ENCODE measurements at places on chromosomes 6 and 20.

GRCh38 chr6:89145091-89145955, 532 bp upstream of the PM20D2 start:
- peak; percentile 39 for DNase-seq

DNA sequence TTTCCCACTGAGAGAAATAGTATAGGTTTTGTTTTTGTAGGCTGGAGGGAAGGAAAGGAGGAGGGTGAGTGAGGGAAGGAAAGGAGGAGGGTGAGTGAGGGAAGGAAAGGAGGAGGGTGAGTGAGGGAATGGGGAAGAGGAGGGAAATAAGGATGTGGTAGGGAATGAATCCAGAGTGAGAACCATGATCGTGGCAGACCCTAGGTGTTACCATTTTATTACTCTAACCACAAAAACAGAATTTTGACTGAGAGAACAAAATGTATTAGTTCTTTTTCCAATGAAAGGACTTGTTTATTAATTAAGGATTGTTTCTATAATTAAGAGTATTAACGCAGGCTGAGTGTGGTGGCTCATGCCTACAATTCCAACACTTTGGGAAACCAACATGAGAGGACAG, 16.4 kb downstream of the SSR1 start:
- DNase-seq, result no peak

GRCh38 chr20:40329321-40329720, 359.7 kb downstream of the MAFB start:
- DNase-seq, result no peak

DNA sequence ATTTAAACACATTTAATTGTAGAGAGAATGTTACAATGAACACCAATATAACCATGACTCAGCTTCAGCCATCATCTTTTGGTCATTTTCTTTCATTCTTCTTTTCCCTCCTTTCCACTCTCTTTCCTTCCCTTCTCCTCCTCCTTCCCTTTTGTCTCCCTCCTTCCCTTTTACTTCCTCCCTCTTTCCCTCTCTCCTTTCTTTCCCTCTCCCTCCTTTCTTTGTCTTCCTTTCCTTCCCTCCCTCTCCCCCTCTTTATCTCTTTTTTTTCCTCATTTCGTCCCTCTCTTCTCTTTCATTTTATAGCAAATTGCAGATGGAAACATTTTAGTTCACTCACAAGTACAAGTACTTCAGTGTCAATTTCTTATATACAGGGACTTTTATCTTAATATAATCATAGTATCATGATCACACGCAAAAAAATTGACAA, 1.8 kb downstream of the ZKSCAN3 start:
- no peak for DNase-seq

DNA sequence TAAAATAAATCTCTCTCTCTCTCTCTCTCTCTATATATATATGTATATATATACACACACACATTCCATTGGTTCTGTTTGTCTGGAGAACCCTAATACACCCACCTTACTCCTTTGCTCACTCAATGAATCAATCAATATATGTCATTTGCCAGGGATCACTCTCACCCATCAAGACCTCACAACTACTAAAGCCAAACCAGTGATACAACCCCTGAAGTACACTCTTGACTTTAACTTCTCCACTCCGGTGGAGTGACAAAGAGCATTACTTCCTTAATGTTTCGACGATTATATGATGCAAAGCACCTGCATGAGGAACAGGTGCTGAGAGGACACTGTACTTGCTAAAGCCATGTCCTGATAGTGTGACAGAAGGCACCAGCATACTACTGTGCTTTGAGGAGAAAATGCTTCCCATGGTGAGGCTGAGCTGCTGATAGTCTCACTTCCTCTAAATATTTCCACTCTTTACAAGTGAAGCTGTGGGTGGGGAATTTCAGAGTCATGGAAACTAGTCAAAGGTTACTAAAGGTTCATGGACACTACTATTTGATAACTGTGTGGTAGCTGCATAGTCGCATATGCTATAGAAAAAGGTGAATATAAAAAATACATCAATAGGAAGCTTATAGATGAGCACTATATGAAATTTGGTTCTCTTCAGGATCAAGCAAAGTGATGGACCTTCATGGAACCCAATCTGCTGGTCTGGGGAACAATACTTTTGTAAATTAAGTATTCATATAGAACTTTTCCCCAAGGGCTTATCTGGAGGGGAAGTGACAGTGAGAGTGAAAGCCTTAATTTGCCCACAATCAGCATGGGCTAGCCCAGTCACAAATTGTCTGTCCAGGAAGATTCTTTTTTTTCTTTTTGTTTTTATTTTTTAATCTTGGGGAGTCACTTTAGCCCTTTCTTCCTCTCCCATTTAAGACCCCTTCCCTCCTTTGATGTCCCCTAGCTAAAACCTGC, 141.9 kb upstream of the NEDD9 start:
- no peak for DNase-seq

- DNase-seq, result no peak
Observed at GRCh38 chr6:122947355-122947754, 48.7 kb upstream of the CLVS2 start.

- DNase-seq, result no peak
Observed at GRCh38 chr20:40331807-40332560, 357.1 kb downstream of the MAFB start.

- no peak for DNase-seq
Observed at GRCh38 chr20:25296094-25297093, 48.5 kb downstream of the PYGB start.

- no peak for DNase-seq
Observed at GRCh38 chr20:33724439-33725094, 4.5 kb upstream of the PXMP4 start.

- no peak for DNase-seq
Observed at GRCh38 chr6:114421199-114421598, 78.4 kb upstream of the HS3ST5 start.

GRCh38 chr6:5211492-5211891, 49.3 kb downstream of the LYRM4 start:
- DNase-seq, result no peak

DNA sequence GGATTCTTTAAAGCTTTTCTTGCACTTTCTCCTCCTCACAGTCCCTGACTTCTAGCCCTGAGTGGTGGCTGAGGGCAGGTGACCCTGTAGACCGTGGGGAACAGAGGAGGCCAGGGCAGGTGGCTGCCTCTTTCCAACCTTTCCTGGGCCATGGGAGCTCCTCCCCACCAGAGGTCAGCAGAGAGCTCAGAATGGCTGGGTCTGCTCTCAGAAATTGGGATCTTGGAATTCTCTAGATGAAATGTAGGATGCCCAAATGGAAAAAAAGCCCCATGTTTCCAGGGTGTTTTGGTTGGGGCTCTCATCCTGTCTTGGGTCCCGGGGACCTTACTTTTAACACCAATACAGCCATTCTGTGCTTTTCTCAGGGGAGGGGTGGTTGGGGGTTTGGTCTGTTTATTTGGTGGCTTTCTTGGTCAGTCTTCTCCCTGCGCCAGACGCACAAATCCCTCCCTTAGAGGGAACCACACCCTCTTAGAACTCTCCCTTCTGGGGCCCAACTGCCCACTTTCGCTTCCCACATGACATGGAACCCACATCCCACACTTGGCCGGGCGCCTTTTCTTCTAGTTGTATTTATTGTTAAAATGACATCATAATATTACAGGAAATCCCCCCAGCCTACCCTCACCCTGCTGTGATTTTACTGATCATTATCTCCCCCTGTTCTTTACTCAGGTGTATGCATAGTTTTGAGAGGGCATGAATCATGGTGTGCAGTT, 17.9 kb downstream of the GNAS start:
- DNase-seq, result peak; percentile 41

DNA sequence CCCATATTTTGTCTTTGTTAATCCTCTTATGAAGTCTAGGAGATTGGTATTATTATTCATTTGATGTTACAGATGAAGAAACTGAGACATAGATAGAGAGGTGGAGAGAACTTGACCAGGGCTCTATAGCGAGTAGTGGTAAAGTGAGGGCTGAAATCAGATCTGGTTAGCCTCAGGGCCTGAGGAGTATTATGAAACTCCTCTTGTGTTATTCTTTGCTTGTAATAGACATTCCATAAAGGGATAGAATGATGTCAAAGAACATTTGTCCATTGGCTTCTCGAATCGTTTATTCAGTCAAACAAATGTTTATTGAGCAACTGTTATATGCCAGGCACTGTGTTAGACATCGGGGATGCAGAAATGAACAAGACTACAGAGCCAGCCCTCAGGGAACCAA, at the start of gene IL22RA2:
TSS of gene IL22RA2 (minus strand) at position 144 of the 400 bp plus-strand sequence. CDS start 11,895 bp downstream, outside the sequence.
- no peak for DNase-seq

DNA sequence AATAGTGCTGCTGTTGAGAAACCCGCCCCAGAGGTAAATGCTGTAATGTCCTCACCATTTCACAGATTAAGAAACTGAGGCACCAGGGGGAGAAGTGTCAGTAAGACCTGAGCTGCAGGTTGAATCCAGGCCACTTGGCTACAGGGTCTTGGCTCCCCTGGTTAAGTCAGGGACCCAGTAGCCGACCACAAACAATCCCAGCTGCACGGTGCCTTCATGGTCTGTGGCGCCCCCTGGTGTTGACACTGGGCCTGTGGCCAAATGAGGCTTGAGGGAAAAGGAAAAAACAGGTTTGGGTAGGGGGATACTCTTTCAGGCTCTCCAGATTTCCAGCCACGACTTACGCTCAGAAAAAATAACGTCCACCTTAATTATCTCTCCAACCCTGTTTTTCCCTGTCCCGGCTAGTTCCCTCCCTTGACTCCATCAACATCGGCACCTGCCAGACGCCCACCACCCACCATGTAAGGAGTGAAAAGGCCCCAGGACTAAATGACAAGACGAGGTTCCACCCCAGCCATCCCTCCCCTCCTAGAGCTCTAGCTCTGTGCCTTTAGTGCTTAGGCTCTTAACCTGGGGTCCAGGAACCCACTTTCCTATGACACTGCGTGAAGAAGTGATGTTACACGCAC, 47.7 kb upstream of the POLR1H start:
- DNase-seq, result no peak

DNA sequence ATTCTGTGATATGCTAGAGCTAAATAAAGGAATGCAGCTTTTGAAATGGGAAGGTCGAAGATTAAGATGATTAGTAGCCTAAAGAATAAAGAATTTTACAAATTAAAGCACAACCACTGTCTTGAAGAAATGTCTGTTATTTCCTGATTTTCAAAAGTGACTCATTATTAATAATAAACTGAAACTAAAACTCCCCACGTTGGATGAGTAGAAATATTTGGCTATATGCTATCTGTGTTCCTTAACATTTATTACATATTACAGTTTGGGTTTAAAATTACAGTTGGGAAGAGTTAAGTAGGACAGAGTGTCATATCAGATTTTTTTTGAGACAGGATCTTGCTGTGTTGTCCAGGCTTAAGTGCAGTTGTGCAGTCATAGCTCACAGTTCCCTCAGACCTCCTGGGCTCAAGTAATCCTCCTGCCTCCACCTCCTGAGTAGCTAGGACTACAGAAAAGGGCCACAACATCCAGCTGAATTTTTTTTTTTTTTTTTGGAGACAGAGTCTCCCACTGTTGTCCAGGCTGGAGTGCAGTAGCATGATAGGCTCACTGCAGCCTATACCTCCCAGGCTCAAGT, 47.1 kb downstream of the AKIRIN2 start:
- no peak for DNase-seq

DNA sequence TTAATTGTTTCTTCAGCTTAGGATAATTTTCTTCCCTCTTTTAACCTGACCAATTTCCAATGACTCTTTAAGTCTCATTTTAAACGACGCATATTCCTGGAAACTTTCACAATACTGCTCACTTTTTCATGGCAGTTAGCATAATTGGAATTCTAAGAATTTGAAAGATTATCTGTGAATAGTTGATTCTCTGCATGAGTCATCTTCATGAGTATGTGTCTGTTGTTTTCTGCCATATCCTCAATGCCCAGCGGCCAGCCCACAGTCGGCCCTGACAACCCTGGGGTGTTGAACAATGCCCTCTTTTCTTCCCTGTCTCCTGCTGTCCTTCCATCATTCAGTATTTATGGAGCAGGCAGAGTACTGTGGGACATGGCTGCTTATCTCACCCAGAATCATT, 554.2 kb downstream of the CDH26 start:
- no peak for DNase-seq

DNA sequence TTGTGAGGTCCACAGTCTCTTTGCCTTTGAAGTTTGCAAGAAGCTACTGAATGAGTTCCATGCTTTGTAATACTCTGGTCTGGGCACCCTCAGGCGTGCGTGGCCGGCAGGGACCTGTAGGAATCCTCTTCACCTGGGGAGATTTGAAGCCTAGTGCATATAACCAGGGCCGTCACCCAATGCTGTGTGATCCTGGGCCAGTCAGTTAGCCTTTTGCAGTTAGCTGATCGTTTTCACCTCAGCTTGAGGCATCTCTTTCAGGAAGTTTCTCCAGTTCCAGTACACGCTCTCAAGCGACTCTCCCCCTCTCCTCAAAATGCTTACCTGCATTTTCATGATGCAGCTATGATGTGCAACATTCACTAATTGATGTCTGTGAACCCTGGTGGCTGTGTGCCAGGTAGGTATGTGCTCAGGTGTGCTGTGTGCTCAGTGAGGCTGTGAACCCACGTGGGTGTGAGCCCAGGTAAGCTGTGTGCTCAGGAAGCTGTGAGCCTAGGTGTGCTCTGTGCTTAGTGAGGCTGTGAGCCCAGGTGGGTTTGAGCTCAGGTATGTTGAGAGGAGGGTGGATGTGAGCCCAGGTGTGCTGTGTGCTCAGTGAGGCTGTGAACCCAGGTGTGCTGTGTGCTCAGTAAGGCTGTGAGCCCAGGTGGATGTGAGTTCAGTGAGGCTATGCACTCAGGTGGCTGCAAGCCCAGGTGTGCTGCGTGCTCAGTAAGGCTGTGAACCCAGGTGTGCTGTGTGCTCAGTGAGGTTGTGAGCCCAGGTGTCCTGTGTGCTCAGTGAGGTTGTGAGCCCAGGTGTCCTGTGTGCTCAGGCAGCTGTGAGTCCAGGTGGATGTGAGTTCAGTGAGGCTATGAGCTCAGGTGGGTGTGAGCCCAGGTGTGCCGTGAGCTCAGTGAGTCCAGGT, 120.4 kb downstream of the PHACTR3 start:
- DNase-seq, result no peak

DNA sequence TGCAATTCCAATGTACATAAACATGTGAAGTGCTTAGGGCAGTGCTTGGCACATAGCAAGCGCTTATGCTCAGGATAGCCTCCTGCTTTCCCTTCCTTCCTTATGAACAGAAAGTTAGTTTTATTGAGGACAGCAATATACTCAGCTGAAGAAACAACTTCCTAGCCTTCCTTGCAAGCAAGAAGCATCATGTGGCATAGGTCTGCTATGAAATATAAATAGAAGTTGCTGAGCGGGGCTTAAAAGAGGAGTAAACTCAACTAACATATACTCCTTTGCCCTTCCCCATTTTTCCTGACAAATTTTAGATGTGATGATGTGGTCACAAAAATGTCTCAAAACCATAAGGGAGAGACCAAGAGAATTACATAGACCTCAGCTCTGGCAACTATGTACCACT, 98.9 kb downstream of the KIF16B start:
- DNase-seq, result no peak

DNA sequence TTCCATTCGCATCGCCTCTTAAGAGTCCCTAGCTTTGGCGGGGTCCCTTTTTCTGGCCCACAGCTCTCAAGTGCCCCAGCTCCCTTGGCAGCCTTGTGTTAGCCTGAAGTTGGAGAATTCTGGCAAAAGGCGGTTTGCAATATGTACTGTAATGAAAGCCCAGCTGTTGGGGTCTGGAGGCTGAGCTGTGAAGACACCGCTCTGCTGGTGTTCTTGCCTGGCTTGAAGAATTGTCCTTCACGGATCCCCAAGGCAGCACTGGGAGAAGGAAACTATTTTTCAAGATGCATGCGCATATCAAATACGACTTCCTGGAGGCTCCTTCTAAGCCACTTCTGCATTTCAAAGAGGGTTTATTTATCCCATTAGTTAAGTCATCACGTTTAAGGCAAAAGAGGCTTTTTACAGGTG, 21.4 kb upstream of the CITED2 start:
- DNase-seq, result no peak

All from activated CD4-positive, alpha-beta T cell treated with anti-CD3 and anti-CD28 coated beads, Interleukin-2, amount 50 U/mL, for 24 hours (primary cell).